ENCODE measurements at places on chromosomes 4 and X.

- DNase-seq, result no peak
Measured at GRCh38 chrX:96591421-96591820, 93.2 kb upstream of the DIAPH2 start.

GRCh38 chr4:156958276-156959074 is 13.1 kb downstream of the PDGFC start:
- no peak for DNase-seq

DNA sequence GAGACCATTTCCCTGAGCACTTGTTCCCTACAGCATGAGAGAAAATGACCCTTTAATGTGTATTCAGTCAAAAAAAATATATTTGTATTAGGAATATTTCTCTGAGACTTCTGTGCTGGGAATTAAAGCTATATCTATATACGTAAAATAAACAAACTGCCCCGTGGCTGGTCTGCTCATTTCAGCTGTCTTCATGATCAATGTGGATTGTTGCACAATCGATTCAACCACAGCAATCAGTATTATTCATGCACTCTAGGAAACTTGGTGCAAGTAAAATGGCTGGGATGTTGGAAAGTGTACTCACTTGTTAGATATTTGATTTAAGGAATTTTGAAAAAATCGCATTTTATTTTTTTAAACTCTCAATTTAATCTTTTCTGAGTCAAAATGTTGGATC is 307.9 kb upstream of the ZFP42 start:
- DNase-seq, result no peak

DNA sequence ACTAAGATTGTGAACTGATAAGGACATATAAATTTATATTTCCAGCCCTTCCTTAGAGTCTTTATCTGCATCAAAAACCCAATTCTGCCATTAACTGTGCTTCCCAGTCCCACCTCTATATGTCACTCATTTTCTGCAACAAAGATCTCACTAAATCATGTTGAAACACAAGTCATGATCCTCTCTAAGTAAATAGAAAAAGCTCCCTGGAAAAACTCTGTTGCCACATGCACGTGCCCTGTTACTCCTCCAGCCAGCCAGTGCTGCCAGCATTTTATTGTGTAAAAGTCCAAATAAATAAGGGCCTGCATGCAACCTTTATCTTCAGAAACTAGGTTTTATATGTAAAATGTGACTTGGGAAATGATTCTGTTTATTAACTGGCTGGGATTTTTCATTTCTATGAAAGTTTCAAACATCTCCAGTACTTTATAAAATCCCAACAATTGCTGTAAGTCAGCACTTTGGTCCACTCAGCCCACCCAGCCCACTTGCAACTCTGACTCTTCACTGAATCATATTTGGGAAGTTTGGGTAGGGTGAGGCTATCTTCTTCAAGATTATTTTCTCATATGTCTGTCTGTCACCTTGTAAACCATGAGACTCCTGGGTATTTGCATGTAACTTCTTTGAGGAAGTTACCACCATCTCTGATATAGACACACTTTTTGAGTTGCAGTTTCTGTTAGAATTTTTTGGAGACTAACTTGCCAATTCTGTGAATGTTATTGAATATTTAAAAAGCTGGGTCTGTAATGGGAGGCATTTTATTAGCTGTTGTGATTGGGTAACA is 40.0 kb upstream of the SMARCA5 start:
- DNase-seq, result no peak

DNA sequence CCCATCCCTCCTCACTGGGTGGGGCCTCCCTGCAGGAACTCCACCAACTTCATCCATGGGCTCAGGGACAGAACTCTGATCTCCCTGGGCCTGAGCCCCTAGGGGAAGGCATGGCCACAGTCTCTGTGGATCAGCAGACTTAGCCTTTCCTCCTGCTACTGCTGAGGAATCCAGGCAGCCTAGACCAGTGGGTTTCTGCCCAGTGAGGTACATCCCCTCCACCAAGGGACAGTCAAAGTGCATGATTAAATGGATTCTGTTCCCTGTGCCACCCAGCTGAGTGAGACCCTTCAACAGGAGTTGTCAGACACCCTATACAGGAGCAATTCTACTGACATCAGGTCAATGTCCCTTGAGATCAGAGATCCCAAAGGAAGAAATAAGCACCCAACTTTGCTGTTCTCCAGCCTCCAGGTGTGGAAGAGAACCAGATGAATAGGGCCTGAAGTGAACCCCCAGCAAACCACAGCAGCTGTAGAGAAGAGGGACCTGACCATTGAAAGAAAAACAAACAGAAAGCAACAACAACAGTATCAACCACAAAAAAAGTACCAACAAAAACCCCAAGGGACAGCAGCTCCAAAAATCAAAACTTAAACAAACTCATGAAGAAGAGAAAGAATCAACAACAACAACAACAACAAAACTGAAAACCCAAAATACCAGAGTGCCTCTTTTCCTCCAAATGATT is 84.8 kb downstream of the CHIC1 start:
- DNase-seq, result no peak

DNA sequence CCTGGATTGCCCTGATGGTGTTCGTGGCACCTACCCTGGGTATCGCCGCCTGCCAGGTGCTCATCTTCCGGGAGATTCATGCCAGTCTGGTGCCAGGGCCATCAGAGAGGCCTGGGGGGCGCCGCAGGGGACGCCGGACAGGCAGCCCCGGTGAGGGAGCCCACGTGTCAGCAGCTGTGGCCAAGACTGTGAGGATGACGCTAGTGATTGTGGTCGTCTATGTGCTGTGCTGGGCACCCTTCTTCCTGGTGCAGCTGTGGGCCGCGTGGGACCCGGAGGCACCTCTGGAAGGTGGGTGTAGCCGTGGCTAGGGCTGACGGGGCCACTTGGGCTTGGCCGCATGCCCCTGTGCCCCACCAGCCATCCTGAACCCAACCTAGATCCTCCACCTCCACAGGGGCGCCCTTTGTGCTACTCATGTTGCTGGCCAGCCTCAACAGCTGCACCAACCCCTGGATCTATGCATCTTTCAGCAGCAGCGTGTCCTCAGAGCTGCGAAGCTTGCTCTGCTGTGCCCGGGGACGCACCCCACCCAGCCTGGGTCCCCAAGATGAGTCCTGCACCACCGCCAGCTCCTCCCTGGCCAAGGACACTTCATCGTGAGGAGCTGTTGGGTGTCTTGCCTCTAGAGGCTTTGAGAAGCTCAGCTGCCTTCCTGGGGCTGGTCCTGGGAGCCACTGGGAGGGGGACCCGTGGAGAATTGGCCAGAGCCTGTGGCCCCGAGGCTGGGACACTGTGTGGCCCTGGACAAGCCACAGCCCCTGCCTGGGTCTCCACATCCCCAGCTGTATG is 1.8 kb downstream of the AVPR2 start:
- no peak for DNase-seq

GRCh38 chrX:27575565-27575964 is 14.6 kb upstream of the DCAF8L2 start:
- DNase-seq, result no peak

GRCh38 chr4:54719378-54719777 is 61.6 kb downstream of the KIT start:
- DNase-seq, result no peak

All from stimulated activated CD4-positive, alpha-beta T cell treated with anti-CD3 and anti-CD28 coated beads, TNF-alpha, amount 100 ng/mL, for 1 hour (primary cell).